ENCODE measurements at places on chromosomes 6 and 20.
A peak's percentile ranks its signal among the peaks of the same experiment; 100 is the strongest.

DNA sequence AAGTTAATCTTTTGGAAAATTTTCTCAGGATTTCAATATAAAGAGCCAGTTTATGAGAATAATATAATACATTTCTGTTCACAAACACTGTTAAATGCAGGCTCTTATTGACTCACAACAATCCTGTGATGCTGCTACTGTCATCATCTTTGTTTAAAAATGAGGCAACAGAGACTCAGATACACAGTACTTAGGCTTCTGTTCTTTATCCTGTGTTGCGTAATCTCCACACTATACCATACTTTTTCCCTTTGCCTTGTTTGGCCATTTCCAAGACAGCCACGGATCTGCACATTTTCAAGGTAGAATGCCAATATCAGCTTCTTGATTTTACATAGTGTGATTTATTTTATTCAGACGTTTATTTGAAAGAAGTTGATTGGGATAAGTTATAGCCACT, 699.0 kb upstream of the CITED2 start:
- H3K4me1 ChIP-seq, result peaks cover 22% of the 10 kb centered on the region
- no peak for DNase-seq
- H3K4me3 ChIP-seq, result no peak overlapping the region

GRCh38 chr6:56649053-56649769, 6.5 kb upstream of the DST start:
- DNase-seq, result no peak
- H3K4me3 ChIP-seq, result no peak overlapping the region
- no peaks in the 10 kb centered on the region for H3K36me3 ChIP-seq
- no peak overlapping the region for H3K27ac ChIP-seq

GRCh38 chr6:149025061-149025460, 278.2 kb downstream of the UST start:
- H3K4me3 ChIP-seq, result no peak overlapping the region
- peaks cover 9% of the 10 kb centered on the region for H3K36me3 ChIP-seq
- H3K4me1 ChIP-seq, result peaks cover 7% of the 10 kb centered on the region

GRCh38 chr20:21632031-21632734, 73.3 kb upstream of the PAX1 start:
- no peaks in the 10 kb centered on the region for H3K4me1 ChIP-seq
- H3K27ac ChIP-seq, result no peak overlapping the region
- H3K27me3 ChIP-seq, result no peaks in the 10 kb centered on the region
- no peak overlapping the region for H3K4me3 ChIP-seq
- peak; percentile 29 for DNase-seq

GRCh38 chr6:162325826-162326225, 401.7 kb downstream of the PRKN start:
- H3K4me1 ChIP-seq, result no peaks in the 10 kb centered on the region
- H3K36me3 ChIP-seq, result no peaks in the 10 kb centered on the region
- no peaks in the 10 kb centered on the region for H3K27me3 ChIP-seq
- H3K4me3 ChIP-seq, result no peak overlapping the region
- no peak overlapping the region for H3K27ac ChIP-seq
